Stimulated activated CD8-positive, alpha-beta memory T cell treated with anti-CD3 and anti-CD28 coated beads, Interleukin-4, amount 100 ng/mL, for 1 hour (primary cell): ENCODE measurements at places on chromosomes 2 and 18.

DNA sequence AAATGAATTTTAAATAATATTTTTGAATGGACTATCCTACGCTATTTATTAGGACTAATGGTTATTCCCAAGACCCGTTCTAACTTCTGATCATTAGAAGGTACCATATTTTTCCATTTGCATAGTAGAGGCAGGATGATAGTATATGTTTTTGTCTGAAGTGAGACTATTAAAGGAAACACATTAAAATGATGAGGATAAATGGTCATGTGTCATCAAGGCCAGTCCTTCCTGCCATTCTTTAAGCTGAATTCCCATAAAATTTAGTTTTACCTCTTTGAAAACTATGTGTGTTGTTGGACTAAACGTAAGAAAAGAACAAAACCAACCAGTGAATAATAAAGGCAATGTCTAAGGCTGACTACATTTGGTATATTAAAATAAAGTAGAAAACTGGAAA, 121.8 kb downstream of the SLC8A1 start:
- no peak for DNase-seq

- DNase-seq: no peak
Measured at GRCh38 chr2:30733876-30734520, 73.2 kb downstream of the CAPN13 start.

GRCh38 chr2:101400048-101400447, 12.7 kb upstream of the CREG2 start:
- DNase-seq: no peak

- no peak for DNase-seq
Measured at GRCh38 chr2:217075268-217076057, 215.6 kb upstream of the TNP1 start.

GRCh38 chr2:45134726-45135125, 125.5 kb upstream of the SIX2 start:
- DNase-seq: no peak

- no peak for DNase-seq
Measured at GRCh38 chr2:174750923-174751441, 13.3 kb downstream of the CHRNA1 start.

DNA sequence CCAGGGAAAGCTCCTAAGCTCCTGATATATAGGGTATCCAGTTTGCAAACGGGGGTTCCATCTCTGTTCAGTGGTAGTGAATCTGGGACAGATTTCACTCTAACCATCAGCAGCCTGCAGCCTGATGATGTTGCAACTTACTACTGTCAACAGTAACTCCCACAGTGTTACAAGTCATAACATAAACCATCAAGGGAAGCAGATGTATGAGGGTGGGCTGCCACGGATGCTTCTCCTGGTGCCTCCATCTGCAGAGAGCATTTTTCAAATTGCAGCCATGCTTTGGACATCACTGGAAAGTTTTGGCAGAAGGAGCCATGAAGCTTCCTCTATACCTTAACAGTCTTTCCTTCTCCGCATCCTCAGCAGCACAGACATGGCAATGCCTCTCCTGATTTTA, 234.5 kb downstream of the ANKRD36B start:
- no peak for DNase-seq

GRCh38 chr2:56224316-56224715, 40.5 kb downstream of the CCDC85A start:
- DNase-seq: no peak

GRCh38 chr2:133624551-133624950, 56.3 kb upstream of the NCKAP5 start:
- DNase-seq: no peak
